Effector CD8-positive, alpha-beta T cell (primary cell): ENCODE measurements at places on chromosomes 16 and 17.
A peak's percentile ranks its signal among the peaks of the same experiment; 100 is the strongest.

GRCh38 chr17:79617304-79617703 lies 6.5 kb upstream of the RBFOX3 start:
- DNase-seq, result no peak

GRCh38 chr16:84489131-84489530 lies 15.3 kb downstream of the MEAK7 start:
- DNase-seq, result no peak

GRCh38 chr16:74261068-74261467 lies 35.5 kb upstream of the PSMD7 start:
- no peak for DNase-seq

DNA sequence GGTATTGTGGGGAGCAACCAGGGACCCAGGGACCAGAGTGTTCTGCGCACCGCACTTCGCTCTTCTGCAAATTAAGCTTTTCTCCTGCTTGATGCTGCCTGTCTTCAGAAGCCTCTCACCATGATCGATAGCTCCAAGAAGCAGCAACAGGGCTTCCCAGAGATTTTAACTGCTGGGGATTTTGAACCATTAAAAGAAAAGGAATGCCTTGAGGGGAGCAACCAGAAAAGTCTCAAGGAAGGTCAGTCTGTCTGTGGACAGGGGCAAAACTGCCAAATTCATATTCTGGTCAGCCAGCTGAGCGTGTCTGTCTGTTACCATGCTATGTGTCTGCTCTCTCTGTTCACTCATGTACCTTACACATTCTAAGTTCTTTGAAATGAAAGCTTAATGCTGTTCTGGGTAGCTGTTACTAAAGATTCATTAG lies 115.7 kb downstream of the MRTFB start:
- no peak for DNase-seq

GRCh38 chr16:69820926-69821541 lies 58.9 kb downstream of the WWP2 start:
- no peak for DNase-seq

DNA sequence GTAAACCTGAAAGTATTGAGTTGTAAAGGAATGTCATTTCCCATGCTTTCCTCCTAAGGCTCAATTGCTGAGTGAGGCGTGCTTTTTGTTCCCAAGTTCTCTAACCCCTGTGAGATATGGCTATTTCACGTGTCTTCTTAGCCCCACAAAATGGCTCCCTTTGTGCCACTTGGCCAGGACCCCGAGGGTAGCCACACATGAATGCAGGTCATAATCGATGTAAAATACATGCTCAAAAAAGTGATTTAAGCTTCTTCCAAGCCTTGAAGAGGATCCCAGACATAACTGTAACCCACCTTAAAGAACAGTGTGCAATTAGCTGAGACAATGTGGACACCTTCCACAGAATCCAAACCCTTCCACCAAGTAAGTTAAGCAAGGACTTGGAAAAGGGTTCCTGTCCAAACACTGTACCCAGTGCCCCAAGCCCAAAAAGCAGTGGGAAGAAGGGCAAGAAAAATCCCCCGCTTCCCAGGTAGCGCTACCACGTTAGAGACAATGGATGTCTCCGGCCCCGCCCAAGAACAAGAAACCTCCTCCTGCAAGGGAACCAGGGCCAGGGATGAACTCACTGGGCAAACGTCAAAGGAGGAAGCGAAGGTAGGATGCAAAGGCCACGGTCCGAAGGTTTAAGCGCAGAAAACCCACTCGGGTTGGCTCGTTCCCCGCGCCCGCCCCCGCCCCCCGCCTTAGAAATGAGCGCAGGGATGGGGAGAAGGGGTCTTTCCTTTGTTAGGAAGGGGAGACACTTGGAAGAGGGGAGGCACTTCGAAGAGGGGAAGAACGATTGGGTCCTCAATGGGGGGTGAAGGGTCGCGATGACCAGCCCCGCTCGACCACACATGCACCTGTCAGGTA lies 1.2 kb downstream of the JPT1 start:
- DNase-seq, result no peak

GRCh38 chr17:36856903-36857381 lies 80.3 kb upstream of the LHX1 start:
- DNase-seq, result no peak

GRCh38 chr17:40068917-40069750 lies 6.4 kb downstream of the THRA start:
- peak; percentile 46 for DNase-seq

GRCh38 chr17:74354123-74354522 lies 7.5 kb downstream of the BTBD17 start:
- no peak for DNase-seq

- DNase-seq, result no peak
These were observed 2.4 kb downstream of the TNRC6A start for GRCh38 chr16:24731722-24732419.

DNA sequence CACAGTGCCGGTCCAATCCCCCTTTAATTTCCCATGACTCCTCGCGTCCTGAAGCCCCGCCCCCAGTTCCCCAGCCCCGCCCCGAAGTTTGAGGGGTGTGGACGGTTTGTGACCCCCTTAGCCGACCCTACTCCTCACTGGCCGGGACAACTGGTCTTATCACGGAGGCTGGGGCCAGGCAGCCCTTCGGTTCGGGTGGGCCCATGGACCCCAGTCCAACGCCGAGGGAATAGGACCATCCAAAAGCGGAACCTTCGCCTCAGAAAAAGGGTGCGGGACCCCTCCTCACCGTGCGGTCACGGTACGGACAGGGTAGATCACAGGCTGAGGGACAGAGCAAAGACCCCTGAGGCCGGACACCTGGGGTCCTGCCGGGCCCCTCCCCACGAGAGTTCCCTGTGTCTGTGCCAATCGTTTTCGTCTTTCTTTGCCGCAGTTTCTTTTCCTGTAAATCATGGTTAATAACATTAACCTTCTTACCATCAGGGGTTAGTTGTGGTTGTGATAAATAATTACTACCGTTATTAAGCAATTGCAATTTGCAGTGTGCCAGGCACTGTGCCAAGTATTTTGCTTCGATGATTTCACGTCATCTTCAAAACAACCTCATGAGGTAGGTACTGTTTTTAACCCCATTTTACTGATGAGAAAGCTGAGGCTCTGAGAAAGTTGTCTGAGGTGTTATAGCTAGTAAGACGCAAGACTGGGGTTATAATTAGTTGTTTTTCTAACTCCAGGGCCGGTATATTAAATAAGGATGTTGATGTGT lies 543 bp downstream of the TMUB2 start:
- peak; percentile 85 for DNase-seq

DNA sequence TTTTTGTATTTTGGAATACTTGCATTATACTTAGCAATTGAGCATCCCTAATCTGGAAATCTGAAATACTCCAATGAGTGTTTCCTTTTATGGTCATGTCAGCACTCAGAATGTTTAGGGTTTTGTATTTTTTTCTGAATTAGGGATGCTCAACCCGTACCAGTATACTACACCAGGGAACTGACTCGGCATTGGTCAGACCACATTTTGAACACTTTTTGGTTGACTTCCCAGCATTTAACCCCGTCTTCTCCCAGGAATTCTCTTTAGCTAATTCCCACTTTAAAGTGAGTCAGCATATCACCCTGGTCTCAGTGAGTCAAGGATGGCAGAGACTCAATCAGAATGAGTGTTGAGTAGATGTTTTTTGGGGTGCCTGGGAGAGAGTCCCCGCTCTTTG lies 177.9 kb downstream of the SPECC1 start:
- DNase-seq, result no peak

DNA sequence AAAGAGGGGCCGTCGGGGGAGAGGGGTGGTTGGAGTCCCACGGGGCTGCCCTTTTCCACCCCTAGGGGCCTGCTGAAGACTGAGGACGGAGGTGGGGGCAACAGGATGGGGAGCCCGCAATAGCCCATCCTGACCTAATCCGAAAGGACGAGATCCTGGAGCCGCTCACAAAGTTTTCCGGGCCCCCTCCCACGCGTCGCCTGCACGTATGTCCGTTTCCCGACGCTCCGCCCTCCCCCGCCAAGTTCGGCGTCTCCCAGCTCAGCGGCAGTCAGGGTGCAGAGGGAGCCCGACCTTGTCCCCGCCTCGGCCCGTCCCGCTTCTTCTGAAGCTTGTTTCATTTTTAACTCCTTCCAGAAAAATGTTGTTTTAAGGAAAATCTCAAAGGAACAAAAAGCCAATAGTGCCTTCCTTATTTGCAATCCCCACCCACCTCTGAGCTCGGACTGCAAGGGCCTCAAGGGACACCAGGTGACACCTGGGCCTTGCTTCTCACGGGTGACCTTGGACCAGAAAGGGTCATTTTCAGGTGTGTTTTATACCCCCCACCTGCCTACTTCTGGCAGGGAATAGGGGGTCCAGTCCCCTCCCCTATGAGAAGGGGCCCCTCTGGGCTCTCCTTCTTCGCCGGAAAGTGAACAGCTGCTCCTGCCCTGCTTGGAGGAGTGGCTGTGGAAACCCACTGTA lies 3.4 kb upstream of the ZNF423 start:
- DNase-seq, result no peak

DNA sequence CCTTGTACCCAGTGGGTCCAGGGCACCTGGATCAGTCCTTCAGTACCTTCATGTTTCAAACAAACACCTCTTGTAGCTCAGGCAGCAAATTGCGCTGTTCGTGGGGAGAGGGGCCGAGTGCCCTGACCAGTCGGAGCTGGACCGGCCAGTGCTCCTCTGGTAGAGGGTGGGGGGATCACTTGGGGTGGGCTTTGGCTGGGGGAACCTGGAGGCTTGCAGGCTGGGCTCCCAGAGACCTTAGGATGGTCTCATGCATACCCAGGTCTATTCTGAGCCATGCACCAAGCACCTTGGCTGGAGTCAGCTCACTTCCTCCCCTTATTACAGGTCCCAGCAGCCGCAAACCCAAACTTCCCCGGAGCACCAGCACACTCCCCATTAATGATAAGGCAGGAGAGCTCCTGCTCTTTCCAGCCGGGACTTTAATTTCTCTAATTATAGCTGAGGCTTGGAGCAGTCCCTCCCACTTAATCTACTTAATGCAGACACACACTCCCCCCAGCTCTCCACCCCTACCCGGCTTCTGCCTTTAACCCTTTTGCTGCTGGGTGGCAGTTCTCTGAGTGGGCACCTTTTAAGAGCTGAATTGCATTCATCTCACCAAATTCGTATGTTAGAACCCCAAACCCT lies 26.3 kb upstream of the MGAT5B start:
- no peak for DNase-seq
